ENCODE measurements at places on chromosomes 12 and 14.

DNA sequence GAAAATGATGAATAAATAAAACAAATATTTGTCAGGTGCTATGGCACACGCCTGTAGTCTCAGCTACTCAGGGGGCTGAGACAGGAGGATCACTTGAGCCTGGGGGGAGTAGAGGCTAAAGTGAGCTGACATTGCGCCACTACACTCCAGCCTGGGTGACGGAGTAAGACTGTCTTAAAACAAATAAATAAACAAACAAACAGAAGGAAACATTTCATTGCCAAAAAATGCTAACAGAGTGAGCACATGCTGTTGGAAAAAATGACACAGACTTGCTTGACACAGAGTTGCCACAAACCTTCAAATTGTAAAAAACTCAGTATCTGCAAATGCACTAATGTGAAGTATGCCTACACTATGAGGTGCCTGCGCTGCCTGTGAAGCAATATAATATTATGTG is 50.8 kb upstream of the AP4S1 start:
- DNase-seq = no peak

DNA sequence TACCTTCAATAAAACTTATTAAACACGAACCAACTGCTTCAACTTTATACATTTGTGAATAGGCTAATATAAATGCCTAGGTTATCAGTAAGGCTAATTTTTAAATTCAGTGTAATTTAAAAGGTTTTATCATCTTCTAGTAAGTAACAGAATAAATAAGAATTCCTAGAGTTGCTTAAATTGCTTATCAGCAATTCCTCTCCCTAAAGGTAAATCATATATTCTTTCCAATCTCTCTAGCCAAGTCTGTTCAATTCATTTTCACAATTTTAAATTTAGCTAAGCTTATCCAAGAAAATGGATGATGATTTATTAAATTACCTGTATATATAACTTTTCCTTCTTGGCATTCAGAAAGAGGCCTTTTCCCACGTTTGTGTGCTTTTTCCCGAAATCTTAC is 4.6 kb downstream of the PUS7L start:
- no peak for DNase-seq

GRCh38 chr12:96061864-96062453 is 26.6 kb upstream of the LTA4H start:
- peak; percentile 84 for DNase-seq

GRCh38 chr14:61454545-61454944 is 133.2 kb downstream of the PRKCH start:
- no peak for DNase-seq

DNA sequence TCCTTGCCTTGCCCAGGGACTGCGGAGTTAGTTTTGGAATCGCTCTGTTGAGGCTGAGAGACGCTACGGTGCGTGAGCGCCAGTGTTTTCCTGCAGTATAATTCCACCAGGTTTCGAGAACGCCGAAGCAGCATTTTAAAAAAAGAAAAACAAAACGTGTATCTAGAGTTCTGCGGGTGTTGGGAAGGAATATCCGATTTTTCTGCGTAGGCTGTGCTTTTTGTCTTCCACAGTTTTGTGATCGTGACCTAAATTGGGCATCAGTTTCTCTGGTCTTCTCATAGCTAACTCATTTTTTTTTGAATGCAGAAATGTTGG is 778 bp downstream of the DNM1L start:
- no peak for DNase-seq

- no peak for DNase-seq
Measured at GRCh38 chr12:57008178-57008577, 1.8 kb upstream of the ZBTB39 start.

DNA sequence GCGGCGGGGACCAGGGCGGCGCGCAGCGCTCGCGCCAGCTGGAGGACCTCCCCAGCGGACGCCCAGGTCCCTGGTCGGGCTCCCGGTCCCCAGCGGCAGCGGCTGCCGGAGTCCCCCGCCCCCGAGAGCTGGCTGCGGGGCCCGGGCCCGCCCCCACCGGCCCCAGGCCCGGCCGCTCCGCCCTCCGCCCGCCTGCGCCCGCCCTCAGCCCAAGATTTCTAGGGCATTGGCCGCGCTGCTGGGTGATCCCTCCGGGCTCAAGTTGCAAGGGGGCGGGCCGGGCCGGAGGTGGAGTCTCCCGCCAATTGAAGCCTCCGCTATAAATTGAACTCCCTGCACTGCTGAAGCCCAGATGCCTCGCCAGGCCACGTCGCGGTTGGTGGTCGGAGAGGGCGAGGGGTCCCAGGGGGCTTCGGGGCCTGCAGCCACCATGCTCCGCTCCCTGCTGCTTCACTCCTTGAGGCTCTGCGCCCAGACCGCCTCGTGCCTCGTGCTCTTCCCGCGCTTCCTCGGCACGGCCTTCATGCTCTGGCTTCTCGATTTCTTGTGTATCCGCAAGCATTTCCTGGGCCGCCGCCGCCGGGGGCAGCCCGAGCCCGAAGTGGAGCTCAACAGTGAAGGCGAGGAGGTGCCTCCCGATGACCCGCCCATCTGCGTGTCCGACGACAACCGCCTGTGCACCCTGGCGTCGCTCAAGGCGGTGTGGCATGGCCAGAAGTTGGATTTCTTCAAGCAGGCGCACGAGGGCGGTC is at the start of gene DIO3:
Gene DIO3, plus strand, starts transcription at position 351 of the 752 bp plus-strand sequence.
- DNase-seq = no peak

DNA sequence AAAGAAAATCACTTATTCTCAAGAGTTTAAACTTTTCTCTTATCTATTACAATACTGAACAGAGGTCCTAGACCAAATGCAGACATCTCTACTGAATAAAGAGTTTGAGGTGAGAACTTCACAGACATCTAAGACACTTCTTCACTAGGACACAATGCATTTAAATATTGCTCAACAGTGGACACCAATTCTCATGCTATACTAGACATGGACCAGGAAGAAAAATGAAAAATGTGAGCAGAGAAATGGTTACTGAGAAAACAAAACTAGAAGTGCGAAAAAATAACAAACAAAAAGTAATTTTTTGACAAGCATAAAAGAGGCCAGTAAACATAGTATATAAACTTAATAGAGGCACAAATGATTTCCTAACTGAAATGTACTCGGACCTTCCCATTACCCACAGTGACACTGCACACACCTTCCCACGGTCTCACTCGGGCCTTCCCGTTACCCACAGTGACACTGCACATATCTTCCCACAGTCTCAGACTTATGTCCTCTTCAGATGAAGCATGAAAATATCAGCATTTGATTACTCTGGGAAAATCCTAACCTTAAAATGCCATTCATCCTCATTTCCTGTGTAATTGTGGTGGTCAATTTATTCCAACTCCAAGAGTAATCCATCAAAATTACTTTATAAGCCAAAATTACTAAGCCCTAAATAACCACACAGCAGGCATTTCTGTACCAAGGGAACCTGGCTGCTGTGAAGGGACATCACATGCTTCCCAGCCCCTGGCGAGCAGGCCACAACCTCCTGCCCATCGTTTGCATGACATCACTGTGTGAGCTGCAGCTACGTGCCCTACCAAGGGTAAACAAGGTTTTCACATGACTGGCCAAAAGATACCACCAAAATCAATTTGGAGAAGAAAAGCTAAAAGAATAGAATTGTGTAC is 6.4 kb downstream of the SLC15A4 start:
- no peak for DNase-seq

DNA sequence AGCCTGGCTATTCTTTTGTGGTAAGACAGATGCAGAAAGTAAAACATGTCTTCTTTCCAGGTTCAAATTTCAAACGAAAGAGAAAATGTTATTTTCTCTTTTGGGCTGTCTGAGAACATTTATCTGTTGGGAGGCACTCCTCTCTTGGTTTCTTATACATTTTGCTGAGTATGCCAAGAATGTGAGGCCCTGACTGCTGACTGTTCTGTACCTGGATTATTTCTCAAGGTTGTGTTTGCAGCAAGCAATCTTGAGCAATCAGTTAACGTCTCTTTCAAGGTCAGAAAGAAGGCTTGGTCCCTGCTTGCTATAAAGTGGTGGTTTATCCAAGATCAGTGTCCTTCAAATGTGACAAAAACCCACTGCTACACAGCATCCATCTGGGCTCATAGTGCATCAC is 9.8 kb downstream of the SSTR1 start:
- DNase-seq = no peak

DNA sequence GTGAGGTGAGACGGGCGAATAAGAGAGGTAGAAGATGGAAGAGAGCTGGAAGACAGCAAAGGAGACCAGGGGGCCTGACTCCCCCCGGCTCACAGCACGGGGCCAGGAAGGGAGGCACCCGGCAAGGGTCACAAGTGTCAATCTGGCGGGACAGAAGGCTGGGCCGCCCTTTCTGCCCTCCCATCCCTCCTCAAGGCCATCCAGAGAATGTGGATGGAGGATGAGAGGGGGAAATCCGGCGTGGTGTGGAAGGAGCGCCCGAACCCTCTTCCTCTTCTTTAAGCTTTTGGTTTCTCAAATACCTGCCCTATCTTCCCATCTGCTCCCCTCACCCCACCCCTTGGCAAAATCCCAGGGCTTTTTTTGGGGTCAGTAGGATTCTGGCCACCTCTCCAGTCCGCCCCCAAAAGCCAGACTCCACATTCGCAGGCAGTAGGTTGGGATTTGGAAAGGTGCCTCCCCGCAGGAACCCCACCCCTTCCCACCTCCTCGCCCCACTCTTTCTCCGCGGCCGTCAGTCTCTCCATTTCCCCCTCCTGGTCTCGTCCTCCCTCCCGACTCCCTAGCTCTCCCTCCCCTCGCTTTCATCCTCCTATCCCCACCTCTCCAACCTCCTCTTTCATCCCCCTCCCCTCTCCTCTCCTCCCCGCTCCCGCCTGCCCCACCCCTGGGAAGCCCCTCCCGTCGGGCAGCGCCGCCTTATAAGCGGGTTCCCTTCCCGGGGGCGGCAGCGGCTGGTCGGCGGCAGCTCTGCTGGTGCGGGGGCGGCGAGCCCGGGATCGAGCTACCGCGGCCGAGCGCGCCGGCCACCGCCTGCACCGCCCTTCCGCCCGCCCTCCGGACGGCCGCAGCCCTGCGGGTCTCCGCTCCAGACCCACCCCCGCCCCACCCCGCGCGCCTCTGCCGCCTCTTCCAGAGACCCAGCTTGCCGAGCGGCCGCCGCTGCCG is at the start of gene PTMS:
Gene PTMS, plus strand, starts transcription at position 730 of the 948 bp plus-strand sequence. CDS start 343 bp downstream, outside the sequence.
- DNase-seq = peak; percentile 67

DNA sequence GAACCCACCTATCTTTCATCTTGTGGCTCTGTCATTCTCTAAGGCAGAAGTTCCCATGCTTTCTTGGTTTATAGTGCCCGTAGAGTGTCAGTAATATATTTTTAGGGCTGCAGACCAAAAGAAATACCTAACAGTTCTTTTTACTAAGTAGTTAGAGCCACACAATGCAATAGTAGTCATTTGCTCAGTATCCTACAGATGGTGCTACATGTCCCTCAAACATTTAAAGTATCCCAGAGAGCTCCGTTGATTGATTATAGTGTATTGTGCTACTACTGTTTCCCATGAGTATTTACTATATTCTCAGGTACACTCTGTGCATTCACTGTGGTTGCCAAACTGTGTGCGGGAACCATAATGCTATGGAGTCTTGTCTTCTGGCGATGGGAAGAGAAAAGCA is 4.7 kb upstream of the PLBD1 start:
- no peak for DNase-seq

- DNase-seq = no peak
Measured at GRCh38 chr12:55718624-55719275, 1.4 kb upstream of the RDH5 start.

DNA sequence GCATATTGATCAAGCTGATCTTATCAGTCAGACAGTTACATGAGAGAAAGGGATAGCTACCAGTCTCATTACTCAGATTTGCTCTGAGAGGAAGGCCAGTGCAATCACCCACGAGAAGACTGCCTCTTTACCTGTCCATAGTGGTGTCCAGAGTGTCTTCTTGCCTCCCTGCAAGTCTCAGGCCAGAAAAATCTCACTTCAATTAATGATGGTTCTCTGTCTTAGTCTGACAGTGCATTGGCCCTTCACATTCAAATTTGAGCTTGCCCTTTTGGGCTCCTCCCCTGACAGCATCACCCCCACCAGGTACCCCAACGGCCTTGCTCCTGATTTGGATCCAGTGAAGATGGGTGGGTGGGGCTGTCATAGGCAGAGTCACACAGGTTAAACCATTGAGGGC is at the start of gene AICDA:
Gene AICDA, minus strand, starts transcription at position 231 of the 400 bp plus-strand sequence. Its CDS starts 92 bp downstream, at position 139.
- DNase-seq = no peak

Data from stimulated activated CD4-positive, alpha-beta T cell treated with anti-CD3 and anti-CD28 coated beads, Interleukin-15, amount 100 ng/mL, for 24 hours (primary cell).